ENCODE measurements at places on chromosomes 16 and 17. TPM values are rescaled to one million over a fixed set of nuclear protein-coding genes. Genes with fewer than 3 reads are reported as not detected.

DNA sequence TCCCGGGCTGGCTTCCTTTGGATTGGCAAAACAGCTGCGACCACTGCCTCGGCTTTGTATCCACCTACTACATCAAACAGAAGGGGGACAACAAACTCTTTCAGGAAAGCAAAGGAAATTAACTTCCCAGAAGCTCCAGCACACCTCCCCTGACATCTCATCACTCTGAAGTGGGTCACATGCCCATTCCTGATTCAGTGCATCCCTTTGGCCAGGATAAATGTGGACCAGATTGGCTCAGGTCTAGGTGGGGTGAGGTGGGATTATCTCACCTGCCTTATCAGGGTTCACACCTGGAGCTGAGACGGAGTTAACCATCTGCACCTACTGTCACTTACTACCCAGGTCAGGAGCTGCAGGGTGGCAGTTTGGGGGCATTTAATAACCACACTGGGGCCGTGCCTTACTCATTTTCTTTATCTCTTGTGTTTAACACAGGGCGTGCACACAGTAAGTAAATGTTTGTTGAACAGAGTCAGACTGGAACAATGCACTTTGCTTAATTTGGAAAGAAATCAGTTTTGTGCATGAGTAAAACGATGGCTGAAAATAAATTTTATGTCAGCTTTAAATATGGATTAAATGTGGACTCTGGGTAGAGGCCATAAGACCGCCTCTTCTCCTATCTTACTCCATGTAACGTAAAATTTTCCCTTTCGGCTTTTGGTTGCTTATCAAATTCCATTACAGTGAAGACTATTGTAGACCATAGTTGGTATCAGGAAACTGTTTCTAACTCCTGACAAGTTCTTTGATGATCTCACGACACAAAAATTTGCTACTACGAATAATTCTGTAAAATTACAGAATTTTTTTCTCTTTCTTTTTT lies 36.0 kb downstream of the IQCK start:
- H3K27me3 ChIP-seq = no peaks in the 10 kb centered on the region
- H3K27ac ChIP-seq = no peak overlapping the region
- DNase-seq = no peak
- H3K36me3 ChIP-seq = no peaks in the 10 kb centered on the region

DNA sequence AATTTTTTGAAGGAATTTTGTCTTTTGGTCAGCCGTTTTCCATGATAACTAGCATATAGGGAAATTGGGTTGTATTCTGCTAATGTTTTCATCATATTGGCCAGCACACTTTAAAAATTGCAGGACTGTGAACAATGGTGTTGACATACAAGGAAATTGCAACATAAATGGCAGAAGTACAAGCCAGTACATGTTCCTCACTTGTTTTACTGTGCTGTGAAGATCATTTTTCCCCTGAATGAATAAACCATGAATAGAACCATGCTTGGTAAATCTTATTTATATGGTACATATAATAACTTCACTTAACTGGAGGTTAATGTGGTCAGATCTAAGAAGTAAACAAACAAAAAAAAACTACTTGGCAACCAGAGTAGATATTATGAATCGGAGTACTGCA lies 22.8 kb downstream of the OMG start:
- no peak for DNase-seq
- no peak overlapping the region for H3K4me3 ChIP-seq
- H3K36me3 ChIP-seq = no peaks in the 10 kb centered on the region
- no peaks in the 10 kb centered on the region for H3K4me1 ChIP-seq
- H3K27me3 ChIP-seq = no peaks in the 10 kb centered on the region

DNA sequence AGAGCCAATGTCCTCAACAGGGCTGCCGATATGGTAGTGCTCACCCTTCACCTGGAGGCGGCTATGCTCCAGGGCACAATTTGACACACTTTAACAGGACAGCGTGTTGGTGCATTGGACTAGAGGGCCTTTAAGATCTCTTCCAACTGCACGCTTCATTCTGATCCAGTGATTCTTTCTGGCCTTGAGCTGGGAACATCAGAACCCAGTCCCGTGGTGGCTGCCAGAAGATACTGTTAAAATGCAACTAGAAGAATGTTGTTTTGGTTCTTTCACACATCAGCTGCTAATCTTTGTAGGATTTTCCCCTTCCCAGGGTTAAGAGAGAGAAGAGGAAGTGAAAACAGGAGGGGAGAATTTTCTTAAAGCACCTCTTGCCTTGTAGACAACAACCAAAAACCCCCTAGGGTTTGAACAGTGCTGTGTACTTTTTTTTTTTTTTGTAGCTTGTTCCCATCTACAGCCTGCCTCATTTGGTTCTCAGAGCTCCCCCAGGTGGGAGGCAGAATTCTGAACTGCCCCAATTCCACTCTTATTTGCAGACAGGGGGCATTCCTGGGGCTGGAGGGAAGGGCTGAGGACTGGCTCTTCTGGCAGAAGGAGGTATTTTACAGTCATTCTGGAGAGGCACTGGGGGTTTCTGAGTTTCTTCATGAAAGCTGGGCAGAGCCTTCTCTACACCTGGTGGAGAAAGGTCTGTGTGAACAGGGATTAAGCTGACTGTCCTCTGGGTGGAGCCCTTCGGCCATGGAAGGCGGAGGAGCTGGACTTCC lies 32.4 kb downstream of the SMARCE1 start:
- H3K4me1 ChIP-seq = peaks cover 84% of the 10 kb centered on the region
- no peak overlapping the region for H3K4me3 ChIP-seq
- H3K36me3 ChIP-seq = no peaks in the 10 kb centered on the region
- H3K27ac ChIP-seq = peak overlapping the region; percentile 96
- no peaks in the 10 kb centered on the region for H3K27me3 ChIP-seq

DNA sequence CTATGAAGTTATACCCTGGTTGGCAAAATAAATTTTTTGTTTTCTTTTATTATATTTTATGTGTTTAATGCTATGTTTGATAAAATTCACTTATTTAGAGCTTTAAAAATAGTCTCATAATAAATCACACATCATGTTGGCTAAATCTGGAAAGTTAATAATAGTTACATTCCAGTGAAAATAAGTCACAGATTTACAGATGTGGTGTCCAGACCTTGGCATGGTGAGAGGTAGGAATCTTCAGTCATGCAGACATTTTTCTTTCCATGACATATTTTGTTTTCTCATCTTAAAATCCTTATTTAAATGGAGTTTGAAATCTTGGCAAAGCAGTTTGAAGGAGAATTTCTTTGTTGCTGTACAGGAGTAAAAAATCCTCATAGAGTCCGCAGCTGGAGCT lies 48.1 kb upstream of the GOSR1 start:
- H3K4me3 ChIP-seq = no peak overlapping the region
- H3K4me1 ChIP-seq = no peaks in the 10 kb centered on the region
- H3K27me3 ChIP-seq = no peaks in the 10 kb centered on the region
- DNase-seq = no peak
- peaks cover 21% of the 10 kb centered on the region for H3K36me3 ChIP-seq

- H3K4me1 ChIP-seq = peaks cover 8% of the 10 kb centered on the region
- no peaks in the 10 kb centered on the region for H3K27me3 ChIP-seq
Observed at GRCh38 chr17:73316919-73317505, 5.2 kb upstream of the CDC42EP4 start.

- H3K4me3 ChIP-seq = peak within 1 kb of the TSS; percentile 88
- peak within 1 kb of the TSS; percentile 92 for H3K27ac ChIP-seq
- peaks cover 23% of the 10 kb centered on the region for H3K4me1 ChIP-seq
Observed at GRCh38 chr16:29961479-29962343, at the start of gene TMEM219. Gene TMEM219 (plus strand): TSS chr16:29962079. CDS start chr16:29963144, 1,065 bp downstream.

- peaks cover 7% of the 10 kb centered on the region for H3K4me1 ChIP-seq
- H3K27me3 ChIP-seq = no peaks in the 10 kb centered on the region
- no peak overlapping the region for H3K27ac ChIP-seq
- peaks cover 64% of the 10 kb centered on the region for H3K36me3 ChIP-seq
- H3K4me3 ChIP-seq = no peak overlapping the region
Observed at GRCh38 chr17:30482555-30482954, 5.3 kb downstream of the GOSR1 start.

GRCh38 chr16:18050777-18051176 lies 285.8 kb downstream of the NPIPA8 start:
- H3K36me3 ChIP-seq = no peaks in the 10 kb centered on the region
- H3K4me3 ChIP-seq = no peak overlapping the region
- DNase-seq = no peak
- H3K27me3 ChIP-seq = no peaks in the 10 kb centered on the region
- no peak overlapping the region for H3K27ac ChIP-seq
- no peaks in the 10 kb centered on the region for H3K4me1 ChIP-seq

DNA sequence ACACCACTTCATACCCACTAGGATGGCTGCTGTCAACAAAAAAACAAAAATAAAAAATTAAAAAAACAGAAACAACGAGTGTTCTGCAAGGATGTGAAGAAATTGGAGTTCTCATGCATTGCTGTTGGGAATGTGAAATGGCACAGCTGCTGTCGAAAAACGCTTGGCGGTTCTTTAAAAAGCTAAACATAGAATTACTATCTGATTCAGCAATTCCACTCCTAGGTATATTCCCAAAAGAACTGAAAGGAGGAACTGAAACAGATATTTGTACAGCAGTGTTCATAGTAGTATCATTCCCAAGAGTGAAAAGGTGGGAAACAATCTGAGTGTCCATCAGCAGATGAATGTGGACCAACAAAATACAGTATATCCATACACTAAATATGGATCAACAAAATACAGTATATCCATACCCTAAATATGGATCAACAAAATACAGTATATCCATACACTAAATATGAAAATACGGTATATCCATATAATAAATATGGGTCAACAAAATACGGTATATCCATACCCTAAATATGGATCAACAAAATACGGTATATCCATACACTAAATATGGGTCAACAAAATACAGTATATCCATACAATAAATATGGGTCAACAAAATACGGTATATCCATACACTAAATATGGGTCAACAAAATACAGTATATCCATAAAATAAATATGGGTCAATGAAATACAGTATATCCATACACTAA lies 8.7 kb downstream of the METTL16 start:
- H3K4me1 ChIP-seq = peaks cover 4% of the 10 kb centered on the region
- H3K27me3 ChIP-seq = no peaks in the 10 kb centered on the region
- H3K27ac ChIP-seq = no peak overlapping the region
- no peak overlapping the region for H3K4me3 ChIP-seq
- peaks cover 47% of the 10 kb centered on the region for H3K36me3 ChIP-seq

GRCh38 chr16:68217506-68217905 lies 18.4 kb downstream of the ESRP2 start:
- no peaks in the 10 kb centered on the region for H3K4me1 ChIP-seq
- no peak overlapping the region for H3K4me3 ChIP-seq
- no peak for DNase-seq
- peaks cover 55% of the 10 kb centered on the region for H3K36me3 ChIP-seq
- no peak overlapping the region for H3K27ac ChIP-seq

DNA sequence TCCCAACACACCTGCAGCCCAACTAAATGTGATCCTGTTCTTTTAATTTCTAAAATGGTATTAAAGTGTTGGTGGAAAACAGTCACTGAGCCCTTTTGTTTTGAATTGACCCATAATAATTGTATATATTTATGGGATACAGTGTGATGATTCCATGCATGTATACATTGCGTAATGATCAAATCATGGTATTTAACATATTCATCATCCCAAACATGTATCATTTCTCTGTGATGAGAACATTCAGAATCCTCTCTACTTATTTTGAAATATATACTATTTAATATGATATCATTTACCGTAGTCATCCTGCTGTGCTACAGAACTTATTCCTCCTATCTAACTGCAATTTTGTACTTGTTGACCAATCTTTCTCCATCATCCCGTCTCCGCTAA lies 14.0 kb upstream of the MYH10 start:
- H3K36me3 ChIP-seq = no peaks in the 10 kb centered on the region
- H3K27ac ChIP-seq = no peak overlapping the region
- H3K4me1 ChIP-seq = no peaks in the 10 kb centered on the region
- H3K4me3 ChIP-seq = no peak overlapping the region

DNA sequence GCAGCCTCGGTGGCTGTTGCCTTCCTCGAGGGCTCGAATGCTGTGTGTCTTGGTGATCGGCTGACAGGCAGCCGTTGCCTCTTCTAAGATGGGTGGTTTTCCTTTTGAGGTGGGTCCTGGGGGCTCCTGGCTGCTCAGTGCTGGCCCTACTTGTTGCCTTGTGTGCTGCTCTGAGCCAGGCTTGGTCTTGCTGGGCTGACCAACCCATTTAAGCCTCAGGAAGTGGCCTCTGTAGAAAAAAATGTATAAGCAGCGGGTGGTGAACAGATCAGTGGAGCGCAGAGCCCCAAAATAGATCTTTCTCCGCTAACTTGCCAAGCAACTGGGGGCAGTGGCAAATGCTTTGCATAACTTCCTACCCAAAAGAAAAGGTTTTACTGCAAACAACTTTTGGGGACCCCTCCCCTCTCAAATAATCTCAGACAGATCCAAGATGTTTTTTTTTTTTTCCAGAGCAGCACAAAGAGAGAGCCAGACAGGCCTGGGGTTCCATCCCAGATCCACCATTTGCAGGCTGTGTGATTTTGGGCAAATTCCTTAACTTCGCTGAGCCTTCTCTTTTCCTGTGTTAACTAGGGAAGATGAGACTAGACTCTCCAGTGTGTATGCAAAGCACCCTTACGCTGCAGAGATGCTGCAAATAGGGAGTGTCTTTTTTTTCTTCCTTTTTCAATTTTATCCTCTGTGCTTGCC lies 42.5 kb downstream of the PLCG2 start:
- H3K27ac ChIP-seq = no peak overlapping the region
- H3K27me3 ChIP-seq = no peaks in the 10 kb centered on the region
- H3K36me3 ChIP-seq = no peaks in the 10 kb centered on the region
- no peaks in the 10 kb centered on the region for H3K4me1 ChIP-seq

The FOXC2 gene
- 0.11 TPM for total RNA-seq

The HAGH gene
- 22.7 TPM for total RNA-seq

The SIRT7 gene
- 56.7 TPM for total RNA-seq

The ABCA3 gene
- 7.0 TPM for total RNA-seq
